ENCODE measurements at places on chromosomes 4 and X.

DNA sequence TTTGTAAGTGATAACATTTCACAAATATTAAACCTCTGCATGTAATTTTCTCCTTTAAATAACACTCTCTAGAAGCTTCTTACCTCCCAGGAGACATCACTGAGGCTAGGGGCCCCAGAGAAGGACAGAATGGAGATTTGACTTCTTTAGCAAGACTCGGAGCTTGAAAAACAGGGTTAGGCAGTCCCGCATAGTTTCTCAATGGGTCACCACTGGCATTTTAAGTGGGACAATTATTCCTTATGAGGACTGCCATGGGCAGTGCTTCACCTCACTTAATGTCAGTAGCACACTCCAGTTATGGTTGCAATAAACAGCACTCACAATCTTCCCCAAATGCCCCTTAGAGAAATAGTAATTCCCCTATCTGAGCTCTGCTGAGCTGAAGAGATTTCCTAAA lies 66.7 kb upstream of the NOCT start:
- no peak for DNase-seq

DNA sequence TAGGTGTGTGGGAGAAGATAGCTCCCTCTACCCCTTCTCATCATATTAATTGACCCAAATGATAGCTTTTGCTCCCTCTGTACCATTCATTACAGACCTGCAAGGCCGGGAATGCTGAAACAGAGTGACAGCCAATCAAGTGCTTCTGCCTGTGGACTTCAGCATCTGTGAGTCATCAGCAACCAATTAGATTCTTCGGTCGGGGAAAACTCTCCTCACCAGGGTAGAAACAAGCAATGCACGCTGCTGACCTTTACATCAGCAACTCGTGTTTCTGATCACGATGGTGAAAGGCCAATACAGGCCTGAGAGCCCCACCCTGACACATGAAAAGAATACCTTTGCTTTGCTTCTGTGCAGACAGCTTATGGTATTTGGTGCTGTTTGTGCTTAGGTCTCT lies 347.2 kb upstream of the DDX53 start:
- DNase-seq = no peak

DNA sequence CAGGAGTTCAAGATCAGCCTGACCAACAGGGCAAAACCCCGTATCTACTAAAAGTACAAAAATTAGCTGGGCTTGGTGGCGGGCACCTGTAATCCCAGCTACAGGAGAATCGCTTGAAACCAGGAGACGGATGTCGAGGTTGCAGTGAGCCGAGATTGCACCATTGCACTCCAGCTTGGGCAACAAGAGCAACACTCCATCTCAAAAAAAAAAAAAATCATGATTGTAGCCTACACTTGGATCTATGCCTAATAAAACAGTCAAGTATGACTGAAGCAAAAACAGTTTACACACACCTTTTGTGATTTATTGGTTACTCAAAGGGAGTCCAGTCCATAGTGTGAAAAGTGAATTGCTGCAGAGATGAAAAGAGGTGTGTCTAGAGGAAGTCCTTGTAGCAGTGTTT lies 34.7 kb upstream of the TASL start:
- no peak for DNase-seq

DNA sequence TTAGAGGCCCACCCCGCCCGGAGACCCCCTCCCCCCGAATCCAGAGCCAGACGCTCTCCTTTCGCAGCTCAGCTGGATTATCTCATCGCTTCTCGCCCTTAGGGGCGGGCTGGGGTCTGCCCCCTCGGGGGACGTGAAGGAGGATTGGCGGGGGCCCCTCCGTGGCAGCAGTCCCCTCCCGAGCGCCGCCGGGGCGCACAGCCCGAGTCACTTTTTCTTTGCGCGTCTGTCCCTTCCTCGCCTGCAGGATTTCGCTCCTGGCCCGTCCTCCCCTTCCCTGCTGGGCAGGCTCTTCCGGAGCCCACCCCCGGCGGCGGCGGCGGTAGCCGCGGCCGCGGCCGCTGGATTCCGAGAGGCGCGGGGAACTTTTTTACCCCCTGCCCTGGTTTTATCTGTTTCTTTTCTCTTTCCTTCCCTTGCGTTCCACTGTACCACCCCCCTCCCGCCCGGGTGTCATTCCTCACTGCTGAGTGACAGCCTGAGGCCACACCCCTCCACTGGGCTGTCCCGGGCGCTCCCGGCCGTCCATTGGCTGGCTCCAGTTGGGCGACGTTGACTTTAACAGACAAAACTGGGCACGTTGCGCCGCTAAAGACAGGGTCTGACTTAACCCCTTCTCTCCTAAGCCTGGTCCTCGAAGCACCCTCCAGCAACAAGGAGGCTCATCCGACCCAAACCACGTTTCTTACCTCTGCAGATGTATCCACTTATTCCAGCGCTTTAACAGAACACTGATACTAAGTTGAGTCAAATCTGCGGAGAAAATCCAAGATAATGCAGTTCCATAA lies 492 bp upstream of the NKX3-2 start:
- DNase-seq = peak; percentile 85

- no peak for DNase-seq
These were observed 42.8 kb downstream of the RNF150 start for GRCh38 chr4:141090473-141090872.

DNA sequence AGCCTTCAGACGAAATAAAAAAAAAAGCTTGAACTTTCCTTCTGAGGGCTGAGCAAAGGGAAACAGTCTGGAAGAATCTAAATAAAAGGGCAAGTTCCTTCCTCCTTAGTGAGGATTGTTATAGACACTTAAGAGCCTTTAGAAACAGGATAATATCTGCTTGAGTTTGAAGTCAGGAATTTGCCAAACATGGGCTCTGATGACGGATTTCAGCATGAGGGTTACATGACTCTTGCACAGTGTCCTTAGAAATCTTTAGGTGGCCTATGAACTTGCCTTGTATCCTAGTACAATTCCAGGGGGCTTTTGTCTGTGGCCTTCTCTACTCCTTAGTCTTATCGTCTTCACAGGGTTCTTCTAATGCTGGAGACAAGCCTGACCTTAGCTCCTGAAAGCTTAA lies 94.1 kb downstream of the RLIM start:
- DNase-seq = no peak

DNA sequence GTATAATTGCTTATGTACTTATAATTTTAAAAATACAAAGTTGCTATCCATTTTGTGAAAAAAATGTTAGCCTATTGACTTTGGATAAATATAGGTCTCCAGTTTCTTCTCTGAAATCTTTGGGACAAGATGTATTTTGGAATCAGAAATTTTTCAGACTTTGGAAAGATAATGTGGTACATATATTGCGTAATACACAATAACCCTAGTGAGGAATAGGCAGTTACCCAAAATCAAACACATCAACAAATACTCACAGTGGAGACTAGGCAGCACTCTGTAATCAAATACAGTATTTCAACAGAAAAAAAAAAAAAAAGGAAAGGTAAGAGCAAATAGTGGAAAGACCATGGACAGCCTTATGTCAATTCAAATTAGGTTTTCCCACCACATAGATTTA lies 796.8 kb downstream of the ADGRL3 start:
- no peak for DNase-seq

DNA sequence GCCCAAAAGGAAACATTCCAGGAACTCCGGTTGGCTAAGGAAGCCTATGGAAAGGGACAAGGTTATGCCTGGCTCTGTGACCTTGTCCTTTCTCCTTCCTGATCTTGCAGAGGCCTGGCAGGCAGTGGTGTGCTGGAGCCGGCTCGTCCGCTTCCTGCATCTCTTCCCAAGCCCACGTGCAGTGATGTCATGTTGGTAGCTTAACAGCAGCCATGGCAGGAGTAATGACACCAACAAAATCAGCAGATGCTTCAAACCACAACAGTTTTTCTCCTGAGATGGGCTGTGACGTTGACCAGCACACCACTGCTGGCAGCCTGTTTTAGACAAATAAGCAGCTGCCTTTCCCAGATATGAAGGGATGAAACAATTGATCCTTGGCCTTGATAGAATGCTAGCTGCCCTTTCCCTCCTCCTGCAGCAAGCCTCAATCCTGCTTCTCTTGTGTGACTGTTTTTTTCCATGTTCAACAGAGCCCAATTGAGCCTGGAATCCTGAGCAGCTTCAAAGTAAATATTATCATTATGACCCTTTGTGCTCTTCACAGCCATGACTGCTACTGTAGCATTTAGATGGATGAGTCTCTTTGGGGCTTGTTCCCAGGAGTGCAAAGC lies 23.4 kb downstream of the SEPTIN6 start:
- no peak for DNase-seq

GRCh38 chr4:180811556-180811955 lies 1431.6 kb upstream of the TENM3 start:
- DNase-seq = peak; percentile 47

DNA sequence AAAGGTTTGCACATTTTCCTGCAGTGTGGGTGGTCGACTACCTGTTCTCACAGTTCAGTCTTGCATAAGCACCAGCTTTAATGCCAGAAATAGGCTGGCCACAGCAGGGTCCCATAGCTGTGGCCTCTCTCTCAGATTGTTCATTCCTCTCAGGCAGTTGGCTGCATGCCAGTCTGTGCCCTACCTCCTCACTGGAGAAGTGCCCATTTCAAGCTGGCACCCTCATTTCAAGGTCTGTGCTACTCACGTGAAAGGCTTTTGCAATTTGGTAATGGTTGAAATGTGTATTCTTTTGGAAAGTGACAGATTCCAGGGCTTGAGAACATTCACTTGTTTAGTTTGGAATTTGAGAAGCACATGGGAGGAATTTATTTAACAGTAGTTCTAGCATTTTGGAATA lies 28.9 kb upstream of the MTMR1 start:
- no peak for DNase-seq

GRCh38 chr4:90603540-90603939 lies 476.3 kb downstream of the CCSER1 start:
- DNase-seq = no peak

GRCh38 chr4:169626331-169627282 lies 6.2 kb downstream of the CLCN3 start:
- no peak for DNase-seq

- no peak for DNase-seq
These were observed 55.2 kb downstream of the DOCK11 start for GRCh38 chrX:118550792-118551191.

DNA sequence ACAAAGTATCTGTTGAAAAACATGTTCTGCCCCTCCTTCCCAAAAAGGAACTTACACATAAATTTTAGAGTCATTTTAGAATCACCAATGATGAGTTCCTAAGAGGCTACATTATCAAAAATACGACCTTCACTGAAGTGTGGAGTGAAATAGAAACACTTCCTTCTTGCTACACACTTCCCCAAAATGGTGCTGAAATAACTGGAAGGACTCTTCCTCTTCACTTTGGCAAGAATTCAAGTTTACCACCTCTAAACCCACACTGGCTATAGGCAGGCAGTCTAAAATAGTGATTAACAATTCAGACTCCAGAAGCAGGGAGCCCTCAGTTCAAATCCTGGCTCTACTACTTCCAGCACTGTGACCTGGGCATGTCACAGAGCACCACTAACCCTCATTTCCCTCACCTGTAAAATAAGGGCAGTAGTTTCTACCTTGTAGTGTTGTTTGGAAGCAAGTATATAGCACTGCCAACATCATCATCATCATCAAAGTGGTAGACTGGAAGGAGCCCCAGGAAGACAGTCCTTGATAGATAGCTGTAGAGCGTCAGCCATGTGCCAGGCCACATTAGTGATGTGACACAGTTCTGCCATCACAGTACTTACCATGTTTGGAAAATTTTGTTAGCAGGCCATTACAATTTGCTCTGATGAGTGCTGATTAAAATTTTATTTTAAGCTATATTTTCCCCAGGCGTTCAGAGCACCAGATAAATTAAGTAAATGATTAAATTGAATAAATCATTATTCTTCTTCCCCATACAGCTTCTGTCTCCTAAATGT lies 103.3 kb downstream of the PARM1 start:
- no peak for DNase-seq
